WTC11 (cell line): ENCODE measurements at places on chromosomes 7 and 10. TPM values are rescaled to one million over a fixed set of nuclear protein-coding genes. Genes with fewer than 3 reads are reported as not detected.

AKR1C8 gene
- not detected in 3 replicates for total RNA-seq

SEMA3E gene
- 0.76 to 2.5 TPM (median 1.5 TPM) in 3 replicates for total RNA-seq

HTRA1 gene
- 15.4 to 18.3 TPM (median 16.0 TPM) in 3 replicates for total RNA-seq

SFTPA2 gene
- 4.6 to 5.9 TPM (median 5.7 TPM) in 3 replicates for total RNA-seq

HOXA6 gene
- total RNA-seq = not detected in 3 replicates

TBX20 gene
- 0.24 to 0.37 TPM (median 0.25 TPM) in 3 replicates for total RNA-seq

BAMBI gene
- total RNA-seq = 26.4 to 29.0 TPM (median 27.4 TPM) in 3 replicates

EFCAB10 gene
- total RNA-seq = 3.0 to 3.2 TPM (median 3.0 TPM) in 3 replicates

CNTNAP2 gene
- total RNA-seq = 54.2 to 63.8 TPM (median 55.1 TPM) in 3 replicates

ZNF438 gene
- total RNA-seq = 1.6 to 1.9 TPM (median 1.6 TPM) in 3 replicates

SPDYE2B gene
- 0.23 TPM in 1 of 3 replicates, not detected in the others for total RNA-seq

MMD2 gene
- total RNA-seq = 0.09 TPM in 1 of 3 replicates, not detected in the others

SH2D4B gene
- total RNA-seq = 0.04 to 0.09 TPM in 2 of 3 replicates, not detected in the other

EXOSC1 gene
- total RNA-seq = 48.4 to 53.7 TPM (median 50.0 TPM) in 3 replicates

C10orf95 gene
- total RNA-seq = 0.57 to 0.96 TPM (median 0.87 TPM) in 3 replicates

ARHGEF35 gene
- 28.1 to 39.2 TPM (median 37.0 TPM) in 3 replicates for total RNA-seq
